ENCODE measurements at places on chromosomes 11 and 22.

DNA sequence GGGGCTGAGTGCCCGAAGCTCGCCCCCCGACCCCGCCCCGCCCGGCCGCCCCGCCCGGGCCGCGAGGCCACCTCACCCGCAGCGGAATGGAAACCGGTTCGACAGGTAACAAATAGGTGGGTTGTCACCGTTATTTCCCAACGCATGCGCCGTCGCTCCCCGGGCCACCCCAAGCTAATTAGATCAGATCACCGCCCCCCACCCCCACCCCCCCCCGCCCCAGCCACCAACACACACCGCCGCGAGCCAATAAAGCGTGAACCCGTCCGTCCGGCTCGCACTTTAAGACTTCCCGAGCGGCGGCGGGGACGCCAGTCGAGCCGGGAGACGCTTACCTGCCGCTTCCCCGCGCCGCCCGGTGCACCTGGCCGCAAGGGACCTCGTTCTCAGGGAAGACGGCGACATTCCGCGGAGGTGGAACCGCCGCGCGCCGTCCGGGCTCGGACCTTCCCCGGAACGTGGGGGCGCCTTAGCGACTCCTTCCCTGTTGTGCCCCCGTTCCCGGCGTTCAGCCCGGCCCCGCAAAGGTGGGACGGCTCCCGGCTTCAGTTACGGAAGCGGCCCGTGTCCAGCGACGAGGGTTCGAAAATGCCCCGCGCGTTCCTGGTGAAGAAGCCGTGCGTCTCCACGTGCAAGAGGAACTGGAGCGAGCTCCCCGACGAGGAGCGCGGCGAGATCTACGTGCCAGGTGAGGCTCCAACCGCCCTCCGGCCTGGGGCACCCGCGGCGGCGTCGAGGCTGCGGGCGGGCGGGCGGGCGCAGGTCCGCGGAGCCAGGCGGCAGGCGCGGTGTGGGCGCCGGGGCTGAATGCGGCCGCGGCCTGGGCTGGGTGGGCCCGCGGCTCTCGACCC, at the start of gene OVOL1:
OVOL1 (plus strand) TSS at position 278 of the 851 bp plus-strand sequence; CDS start at position 589, 311 bp downstream.
- no peak for DNase-seq

- DNase-seq, result no peak
These were observed 417.0 kb upstream of the DDI1 start for GRCh38 chr11:103619480-103619879.

DNA sequence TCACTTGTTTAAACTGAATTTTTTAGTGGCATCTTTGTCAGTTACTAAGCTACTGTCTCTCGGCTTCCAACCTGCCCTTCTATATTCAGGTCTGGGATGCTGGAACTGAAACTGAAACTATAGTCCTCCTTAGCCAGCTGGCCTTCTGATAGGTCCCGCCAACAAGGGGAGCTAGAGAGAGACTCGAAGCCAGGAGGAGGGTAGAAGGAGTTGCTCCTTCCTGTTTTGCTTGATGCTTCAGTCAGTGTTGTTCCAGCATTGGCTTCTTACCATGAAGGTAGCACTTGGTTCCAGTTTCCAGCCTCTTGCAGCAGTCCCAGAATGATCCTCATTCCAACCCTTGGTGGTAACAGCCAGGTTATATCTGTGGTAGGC, 32.9 kb upstream of the HORMAD2 start:
- DNase-seq, result no peak

DNA sequence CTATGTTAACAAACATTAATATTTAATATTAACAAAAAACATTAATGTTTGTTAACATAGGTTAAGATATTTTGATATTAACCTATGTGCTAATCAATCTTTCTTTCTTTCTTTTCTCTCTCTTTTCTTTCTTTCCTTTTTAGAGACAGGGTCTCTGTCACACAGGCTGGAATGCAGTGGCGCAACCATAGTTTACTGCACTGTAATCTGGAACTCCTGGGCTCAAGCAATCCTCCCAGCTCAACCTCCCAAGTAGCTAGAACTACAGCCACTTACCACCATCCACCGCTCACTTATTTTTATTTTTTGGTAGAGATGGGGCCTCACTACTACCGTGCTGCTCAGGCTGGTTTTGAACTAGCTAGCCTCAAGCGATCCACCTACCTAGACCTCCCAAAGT, 13.2 kb downstream of the SIK3 start:
- no peak for DNase-seq

GRCh38 chr22:46055181-46055875, 78.4 kb upstream of the WNT7B start:
- DNase-seq, result no peak

GRCh38 chr11:8225589-8226036, 38.1 kb downstream of the LMO1 start:
- peak; percentile 61 for DNase-seq

DNA sequence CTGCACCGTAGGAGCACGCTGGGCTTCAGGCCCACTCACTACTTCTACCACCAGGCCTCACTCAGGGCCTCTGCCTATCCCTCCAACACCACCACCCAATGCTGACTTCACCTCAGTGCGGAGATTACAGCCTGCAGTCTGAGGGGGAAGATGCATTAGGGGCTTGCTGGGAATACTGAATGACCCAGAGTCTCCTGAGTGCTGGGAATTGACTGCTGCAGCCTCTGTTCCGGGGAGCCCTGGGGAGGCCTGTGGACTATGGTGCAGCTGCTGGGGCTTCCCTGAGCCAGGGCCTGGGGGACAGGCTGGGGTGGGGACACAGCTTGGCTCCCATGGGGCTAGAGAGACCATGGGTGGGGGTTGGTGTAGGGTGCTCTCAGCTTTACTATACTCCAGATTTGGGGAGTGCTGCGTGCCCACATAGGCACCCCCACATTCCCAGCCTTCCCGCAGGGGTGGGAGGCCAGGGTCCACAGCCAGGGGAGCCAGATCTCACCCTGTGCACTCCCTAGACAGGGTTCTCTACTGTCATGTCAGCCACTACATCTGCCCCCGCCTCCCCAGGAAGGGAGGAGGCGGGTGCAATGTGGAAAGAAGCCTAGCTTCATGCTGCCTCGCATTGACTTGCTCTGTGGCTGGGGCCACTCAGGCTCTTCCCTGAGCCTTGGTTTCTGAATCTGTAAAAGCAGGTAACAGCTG, 44.4 kb downstream of the GDPD5 start:
- no peak for DNase-seq

GRCh38 chr11:105862736-105863367, 159.2 kb downstream of the MSANTD4 start:
- no peak for DNase-seq

GRCh38 chr11:34583818-34584217, 37.1 kb upstream of the EHF start:
- DNase-seq, result no peak

DNA sequence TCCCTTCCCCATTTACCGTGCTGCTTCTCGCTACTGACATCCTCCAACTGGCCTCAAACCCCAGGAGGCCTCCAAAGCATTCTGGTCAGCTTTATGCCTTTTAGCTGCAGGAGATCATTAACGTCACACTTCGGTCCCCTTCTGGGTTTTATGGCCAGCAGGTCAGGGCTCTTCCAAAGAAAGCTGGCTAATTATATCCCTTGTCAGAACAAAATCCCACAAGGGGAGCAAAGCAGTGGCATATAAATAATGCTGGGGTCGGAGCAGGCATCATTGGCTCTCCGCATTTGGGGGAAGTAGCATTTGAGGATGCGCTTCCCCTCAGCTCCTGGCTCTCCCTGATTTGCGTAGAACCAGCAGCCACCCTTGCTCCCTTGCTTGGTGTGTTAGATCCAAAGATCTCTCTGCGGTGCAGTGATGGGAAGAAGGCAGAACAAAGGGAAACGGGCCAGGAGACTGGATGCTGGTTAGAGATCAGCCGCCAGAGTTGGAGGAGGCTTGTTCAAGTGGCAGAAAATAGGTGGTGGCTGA, 117.4 kb downstream of the DBX1 start:
- no peak for DNase-seq
